NCI-H1105 treated with DMSO at 0.1 percent for 48 hours (cell line): ENCODE measurements at places on chromosomes 12 and 14.

GRCh38 chr12:27396216-27396815 lies 50.2 kb upstream of the SMCO2 start:
- DNase-seq, result no peak

DNA sequence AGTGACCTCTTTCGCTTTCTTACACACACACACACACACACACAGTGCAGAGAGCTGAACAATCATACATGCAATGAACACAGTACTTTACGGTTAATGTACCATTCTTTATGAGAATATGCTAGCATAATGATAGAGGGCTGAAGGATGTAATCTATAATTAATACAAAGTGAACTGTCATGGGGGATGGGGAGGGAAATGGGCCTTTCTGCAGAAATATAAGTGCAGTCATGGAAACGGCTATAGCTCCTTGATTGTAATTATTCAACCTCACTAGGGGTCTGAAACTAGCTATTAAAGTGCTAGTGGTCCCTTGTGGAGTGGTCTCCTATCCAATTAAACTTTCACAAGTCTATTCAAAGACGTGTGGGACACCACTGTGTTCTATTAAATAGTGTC lies 443.2 kb upstream of the FOXG1 start:
- DNase-seq, result no peak

DNA sequence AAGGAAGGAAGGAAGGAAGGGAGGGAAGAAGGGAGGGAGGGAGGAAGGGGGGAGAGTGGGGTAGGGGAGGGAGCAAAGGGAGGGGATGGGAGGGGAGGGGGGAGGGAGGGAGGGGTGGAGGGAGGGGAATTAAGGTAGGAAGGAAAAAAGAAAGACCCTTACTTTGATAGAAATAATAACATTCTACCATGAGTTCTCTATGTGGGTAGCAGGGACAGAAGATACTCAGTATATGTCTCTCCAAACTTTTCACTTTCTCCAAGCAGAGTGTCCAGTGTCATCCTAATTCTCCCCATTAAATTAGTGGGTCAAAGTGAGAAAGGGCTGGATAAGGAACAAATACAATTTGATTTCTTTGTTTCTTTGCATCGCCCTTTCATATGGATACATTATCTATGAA lies 553.4 kb upstream of the USP15 start:
- DNase-seq, result no peak

DNA sequence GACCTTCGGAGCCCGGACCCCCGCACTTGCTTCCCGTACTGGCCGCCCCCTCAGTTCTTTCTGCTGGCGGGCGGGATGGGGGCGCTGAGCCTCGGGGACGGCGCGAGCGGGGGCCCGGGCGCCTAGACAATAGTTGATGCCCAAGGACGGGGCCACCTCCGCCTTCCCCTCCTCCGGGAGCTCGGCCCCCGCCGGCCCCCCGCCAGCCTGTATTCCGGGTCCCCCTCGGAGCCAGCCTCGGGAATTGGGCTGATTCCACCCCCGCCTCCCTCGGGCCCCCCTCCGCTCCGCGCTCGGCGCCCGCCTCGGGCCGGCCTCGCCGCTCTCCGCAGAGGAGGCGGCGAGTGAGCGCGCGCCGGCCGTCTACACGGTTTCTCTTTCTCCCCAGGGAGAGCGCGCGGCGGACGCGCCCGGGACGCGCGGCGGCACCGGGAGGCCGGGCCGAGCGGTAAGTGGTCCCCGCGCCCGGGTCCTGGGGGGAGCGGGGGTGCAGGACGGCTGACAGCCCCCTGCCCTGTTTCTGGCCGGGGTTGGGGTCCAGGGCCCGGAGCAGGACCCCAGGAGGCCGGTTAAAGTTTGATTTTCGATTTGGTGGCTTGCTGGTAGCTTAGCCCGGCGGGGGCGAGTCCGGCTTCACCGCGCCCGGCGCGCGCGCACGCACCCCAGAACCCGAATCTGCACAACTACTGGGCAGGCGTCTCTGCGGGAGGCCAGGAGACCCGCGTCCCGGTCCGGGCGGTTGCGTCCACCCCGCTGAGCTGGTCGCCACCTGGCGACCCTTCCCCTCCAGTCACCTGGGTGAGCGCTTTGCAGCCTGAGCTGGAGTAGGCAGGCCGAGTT lies 413.7 kb downstream of the PCNX1 start:
- DNase-seq, result peak; percentile 50

DNA sequence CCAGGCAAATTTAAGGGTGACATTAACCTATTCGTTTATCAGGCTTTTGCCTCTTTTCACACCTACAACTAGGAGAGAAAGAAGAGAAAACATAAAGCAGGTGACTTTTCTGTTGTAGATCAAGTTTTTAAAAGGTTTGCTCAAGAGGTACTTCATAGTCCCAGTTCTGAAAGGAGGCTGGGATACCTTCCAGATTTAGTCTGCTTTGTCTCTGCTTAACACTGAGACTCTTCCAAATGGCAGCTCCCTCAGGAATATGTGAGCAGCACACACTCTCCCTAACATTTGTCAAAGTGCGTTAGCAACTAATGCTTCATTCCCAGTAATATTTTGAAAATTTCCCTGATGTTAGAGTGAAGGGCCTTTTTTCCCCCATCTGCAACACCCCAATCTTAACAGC lies 133.7 kb upstream of the RASSF8 start:
- peak; percentile 61 for DNase-seq

DNA sequence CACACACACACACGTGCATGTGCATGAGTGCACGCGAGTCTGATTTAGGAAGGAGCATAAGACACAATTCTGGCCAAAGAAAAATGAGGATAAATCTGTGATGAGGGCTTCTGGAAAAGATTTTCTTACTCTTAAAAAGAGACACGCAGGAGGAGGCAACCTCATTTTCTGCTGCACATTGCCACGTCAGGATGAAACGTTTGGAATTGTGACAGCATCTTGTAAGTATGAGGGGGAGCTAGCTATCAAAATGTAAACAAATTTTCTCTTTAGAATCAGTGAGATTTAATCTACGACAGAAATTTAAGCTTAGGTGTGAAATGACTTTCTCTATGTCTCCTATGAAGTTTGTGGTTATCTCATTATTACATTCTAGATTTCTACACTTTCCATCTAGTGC lies 31.1 kb upstream of the NUBPL start:
- no peak for DNase-seq
